ENCODE measurements at places on chromosomes 3 and 15.

DNA sequence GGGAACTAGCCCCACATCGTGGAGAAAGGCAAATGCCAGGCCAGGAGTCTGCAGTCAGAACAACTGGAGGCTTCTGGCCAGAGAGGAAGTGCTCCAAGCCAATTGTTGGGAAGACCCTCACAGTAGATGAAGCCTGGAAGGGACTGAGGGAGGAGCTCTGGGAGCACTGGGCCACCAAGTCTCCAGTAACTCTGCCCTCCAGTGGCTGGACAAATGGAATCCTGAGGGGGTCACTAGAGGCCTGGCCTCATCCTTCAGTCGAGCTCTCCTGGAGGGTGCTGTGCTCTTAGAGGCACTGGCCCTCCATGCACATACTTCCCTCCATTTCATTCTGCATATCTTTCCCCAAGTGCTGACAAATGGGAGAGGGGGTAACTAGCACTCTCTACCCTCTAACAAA lies 103.0 kb downstream of the MYLK start:
- no peak for DNase-seq

DNA sequence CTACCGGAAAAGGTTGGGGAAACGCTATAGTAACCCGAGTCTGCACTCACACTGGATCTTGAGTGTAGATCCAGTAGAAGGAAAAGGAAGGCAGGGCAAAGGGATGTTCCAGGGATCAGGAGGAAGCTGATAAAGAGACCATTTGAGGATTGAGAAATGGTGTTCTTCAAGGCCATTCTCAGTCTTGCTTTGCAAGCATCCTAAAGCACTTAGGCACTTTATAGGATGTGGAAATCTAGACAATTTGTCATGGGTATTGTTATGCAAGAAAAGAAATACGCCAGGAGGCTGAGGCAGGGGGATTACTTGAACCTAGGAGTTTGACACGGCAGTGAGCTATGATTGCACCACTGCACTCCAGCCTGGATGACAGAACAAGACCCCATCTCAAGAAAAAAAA lies 13.2 kb upstream of the SCAMP5 start:
- no peak for DNase-seq

DNA sequence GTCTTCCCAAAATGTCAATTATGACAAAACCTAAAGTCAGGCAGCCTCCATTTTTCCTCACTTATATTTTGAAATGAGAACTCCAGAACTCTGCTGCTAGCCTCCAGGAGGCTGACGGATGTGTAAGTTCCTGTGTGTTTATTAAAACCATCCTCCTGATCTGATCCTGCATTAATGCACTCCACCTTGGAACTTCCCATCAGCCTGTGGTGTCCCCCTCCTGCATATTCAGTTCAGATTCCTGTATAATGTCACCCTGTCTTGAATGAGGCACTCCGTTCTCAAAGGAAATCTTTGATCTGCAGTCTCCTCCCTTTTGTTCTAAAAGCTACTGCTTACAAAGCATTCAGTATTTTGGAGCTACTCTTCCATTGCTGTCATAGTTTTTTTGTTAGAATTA lies 318.2 kb upstream of the ONECUT1 start:
- DNase-seq = no peak

DNA sequence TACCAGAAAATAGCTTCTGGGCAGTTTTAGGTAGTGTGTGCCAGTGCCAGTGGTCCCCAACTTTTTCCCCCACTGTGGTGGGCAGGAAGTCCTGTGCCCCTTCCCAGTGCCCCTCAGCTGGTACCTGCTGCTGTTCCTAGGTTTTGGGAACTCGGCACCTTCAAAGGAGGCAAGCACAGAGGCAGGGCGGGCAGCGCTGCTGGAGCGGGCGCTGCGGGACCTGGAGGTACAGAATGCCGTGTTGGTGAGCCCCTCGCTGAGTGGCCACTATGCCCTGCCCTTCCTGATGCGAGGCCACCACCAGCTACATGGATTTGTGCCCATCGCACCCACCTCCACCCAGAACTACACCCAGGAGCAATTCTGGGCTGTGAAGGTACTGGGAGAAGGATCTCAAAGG lies 3.1 kb upstream of the ACY1 start:
- no peak for DNase-seq

GRCh38 chr3:133487204-133487603 lies 86.3 kb upstream of the CDV3 start:
- no peak for DNase-seq

GRCh38 chr15:59294574-59295260 lies 78.0 kb downstream of the MYO1E start:
- peak; percentile 97 for DNase-seq

GRCh38 chr3:157871838-157872460 lies 234.3 kb downstream of the SHOX2 start:
- no peak for DNase-seq
